ENCODE measurements at places on chromosomes 13 and 19. TPM values are rescaled to one million over a fixed set of nuclear protein-coding genes. Genes with fewer than 3 reads are reported as not detected.

Gene FGF14
- not detected for total RNA-seq

Gene SH2D3A
- 43.8 TPM for total RNA-seq

Gene HIF3A
- total RNA-seq, result not detected

Gene PSG1
- total RNA-seq, result not detected

Gene ANGPTL8
- not detected for total RNA-seq

Gene MAP2K7
- 48.0 TPM for total RNA-seq

Gene PLVAP
- 0.43 TPM for total RNA-seq

Gene CEACAM3
- total RNA-seq, result not detected

Gene PLK5
- total RNA-seq, result not detected

Gene PSPN
- total RNA-seq, result 2.3 TPM

Gene ETHE1
- total RNA-seq, result 79.6 TPM

Gene ANKRD10
- total RNA-seq, result 109 TPM

Gene CD79A
- 8.6 TPM for total RNA-seq

Gene KCNN4
- 30.4 TPM for total RNA-seq

Gene REX1BD
- 91.7 TPM for total RNA-seq

Gene LHB
- total RNA-seq, result not detected

Gene IGSF23
- total RNA-seq, result not detected
